ENCODE measurements at places on chromosomes 2 and 18.

DNA sequence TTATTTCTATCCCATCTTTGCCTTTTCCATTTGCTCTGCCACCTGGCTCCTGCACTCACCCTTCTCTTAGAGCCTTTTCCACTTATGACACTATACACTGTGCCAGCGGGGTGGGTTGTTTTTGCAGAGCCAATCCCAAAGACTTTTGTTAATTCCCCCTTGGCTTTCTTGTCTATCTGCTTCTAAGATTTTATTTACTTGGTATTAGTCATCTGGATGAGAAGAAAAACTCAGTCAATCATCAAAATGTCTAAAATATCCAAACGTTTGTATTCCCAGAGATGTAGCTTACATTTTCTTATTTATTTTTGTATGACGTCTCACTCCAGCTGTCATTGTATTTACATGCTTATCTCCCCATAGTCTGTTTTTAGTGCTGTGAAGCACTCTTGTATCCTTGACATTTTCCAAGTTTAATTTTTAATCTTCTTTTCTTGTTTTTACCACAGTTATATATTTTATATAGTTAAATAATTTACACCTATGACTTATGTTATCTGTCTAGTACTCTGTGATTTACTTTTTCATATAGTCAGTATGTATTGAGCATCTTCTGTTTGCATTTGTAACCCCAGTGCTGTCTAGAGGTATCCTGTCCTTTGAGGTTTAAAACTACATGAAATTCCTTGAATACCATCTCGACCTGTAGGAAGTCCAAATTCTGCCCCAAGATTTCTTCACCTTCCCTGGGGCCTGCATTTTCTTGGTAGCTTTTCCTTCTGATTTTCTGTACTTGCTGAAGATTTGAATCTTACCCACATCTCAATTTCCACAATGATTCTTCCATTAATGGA, 55.1 kb downstream of the COL4A3 start:
- DNase-seq: no peak

DNA sequence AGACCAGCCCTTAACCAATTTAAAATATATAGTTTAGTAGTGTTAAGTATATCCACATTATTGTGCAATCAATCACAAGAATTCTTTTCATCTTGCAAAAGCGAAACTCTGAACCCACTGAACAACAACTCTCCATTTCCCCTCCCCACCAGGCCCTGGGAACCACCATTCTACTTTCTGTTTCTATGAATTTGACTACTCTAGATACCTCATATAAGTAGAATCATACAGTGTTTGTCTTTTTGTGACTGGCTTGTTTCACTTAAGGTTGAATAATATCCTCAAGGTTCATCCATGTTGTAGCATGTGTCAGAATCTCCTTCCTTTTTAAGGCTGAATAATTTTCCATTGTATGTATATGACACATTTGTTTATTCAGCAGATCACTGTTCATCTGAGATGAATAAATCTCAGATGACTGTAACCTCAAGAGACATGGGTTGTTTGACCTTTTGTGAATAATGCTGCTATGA, 8.1 kb upstream of the SOS1 start:
- no peak for DNase-seq

DNA sequence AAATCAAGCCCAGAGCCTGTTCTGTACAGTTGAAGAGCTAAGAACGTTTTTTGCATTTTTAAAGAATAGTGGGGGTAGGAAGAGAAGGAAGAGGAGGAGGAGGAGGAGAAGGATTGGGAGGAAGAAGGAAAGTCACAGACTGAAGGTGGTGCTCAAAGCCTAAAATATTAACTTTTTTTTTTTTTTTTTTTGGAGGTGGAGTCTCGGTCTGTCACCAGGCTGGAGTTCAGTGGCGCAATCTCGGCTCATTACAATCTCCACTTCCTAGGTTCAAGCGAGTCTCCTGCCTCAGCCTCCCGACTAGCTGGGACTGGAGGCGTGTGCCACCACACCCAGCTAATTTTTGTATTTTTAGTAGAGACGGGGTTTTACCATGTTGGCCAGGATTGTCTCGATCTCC, 18.3 kb upstream of the KLHL29 start:
- no peak for DNase-seq

DNA sequence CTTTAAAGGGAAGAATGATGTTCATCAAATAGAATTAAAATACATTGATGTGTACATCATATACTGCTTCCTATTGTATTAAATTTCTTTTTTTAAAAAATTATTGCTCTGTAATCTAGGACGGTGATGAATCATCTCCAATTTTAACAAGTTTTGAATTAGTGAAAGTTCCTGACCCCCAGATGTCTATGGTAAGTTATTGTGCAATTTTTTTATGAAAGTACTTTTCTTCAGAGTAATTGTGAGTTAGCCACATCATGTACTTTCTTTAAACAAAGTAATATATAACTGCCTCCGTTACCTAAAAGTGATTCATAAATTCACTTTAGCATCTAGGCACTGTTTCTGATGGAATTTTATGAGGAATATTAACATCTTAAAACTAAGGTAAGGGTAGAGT, 38.1 kb downstream of the PIK3C3 start:
- no peak for DNase-seq

- no peak for DNase-seq
Measured at GRCh38 chr2:101722864-101723263, 25.4 kb downstream of the MAP4K4 start.

DNA sequence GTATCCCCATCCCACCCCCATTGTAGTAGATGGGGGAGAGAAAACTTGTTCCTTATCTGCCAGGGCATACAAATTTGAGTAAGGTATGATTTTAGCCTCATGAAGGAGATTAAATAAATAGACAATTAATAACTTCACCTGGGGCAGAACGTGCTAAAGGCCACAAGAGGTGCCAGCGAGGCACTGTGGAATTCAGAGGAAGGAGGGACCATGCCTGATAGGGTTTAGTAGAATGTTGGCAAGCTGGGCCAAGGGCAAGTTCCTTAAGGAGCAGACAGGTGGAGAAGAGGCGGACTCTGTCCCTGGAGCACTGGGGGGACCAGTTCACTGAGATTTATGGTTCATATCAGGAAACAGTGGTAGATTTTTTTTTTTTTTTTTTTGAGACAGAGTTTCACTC, 22.5 kb downstream of the STAMBP start:
- no peak for DNase-seq

DNA sequence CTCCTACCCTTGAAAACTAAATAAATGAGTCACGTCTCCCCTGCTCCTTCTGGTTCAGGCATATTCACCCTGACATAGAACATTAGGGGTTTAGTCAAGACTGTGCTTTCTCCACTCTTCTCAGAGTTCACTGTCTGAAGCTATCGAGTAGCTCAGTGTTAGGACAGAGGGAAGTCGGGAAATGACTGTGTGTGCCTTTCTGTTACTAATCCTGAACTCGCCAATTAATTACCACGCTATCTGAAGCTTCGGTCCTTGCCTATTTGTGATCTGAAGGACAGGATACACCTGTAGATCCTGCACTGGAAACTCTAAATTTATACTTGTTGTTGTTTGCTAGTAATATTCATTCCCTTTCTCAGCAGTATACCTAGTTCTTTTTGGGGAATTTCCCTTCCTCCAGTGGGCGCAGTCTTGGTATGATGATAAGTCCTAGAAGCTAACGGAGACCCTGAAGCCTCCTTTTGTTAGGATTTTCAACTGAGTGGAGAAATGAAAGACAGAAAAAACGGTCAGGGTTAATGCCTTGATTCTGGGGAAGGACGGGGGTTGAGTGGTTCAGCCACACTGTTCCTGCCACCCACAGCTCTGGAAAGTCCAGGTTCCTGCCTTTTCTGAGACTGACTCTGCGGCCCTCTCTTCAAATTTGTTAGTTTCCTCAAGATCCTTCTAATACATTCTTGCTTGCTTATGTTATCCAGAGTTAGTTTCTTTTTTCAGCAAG, 218.0 kb downstream of the DLGAP1 start:
- DNase-seq: no peak

DNA sequence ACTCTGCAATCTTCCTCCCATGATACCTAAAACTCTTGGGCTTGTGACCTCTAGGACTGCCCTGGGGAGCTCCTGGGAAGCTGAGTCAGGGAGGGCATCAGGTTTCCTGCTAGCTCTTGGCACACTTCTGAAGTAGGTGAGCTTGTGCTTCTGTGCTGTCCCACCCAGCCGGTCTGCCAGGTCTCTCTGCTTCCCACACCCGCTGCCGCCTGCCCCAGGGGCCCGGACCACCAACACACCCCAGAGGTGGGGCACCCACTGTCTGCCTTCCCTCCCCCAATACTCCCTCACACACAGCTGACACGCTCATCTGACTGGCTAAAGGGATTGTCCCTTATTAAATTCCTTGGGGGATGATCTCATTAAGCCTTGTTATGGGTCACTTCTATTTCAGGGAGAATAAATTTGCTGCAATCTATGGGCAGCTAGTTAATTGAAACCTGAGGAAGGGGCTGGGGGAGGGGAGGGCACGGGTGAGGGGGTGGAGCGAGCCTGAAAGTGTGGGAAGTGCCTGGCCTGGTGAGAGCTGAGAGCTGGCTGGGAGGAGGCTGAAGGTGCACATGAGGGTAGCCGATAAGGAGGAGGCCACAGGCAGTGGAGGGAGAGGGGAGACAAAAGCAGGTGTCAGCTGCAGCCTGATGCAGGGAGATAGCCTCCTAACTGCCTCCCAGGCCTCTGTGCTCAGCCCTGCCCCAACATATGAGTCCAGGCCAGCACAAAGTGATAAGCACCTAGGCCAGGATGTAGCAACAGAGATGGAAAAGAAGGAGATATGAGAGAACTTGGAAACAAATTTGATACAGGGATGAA, 48.8 kb downstream of the HAUS1 start:
- DNase-seq: no peak

DNA sequence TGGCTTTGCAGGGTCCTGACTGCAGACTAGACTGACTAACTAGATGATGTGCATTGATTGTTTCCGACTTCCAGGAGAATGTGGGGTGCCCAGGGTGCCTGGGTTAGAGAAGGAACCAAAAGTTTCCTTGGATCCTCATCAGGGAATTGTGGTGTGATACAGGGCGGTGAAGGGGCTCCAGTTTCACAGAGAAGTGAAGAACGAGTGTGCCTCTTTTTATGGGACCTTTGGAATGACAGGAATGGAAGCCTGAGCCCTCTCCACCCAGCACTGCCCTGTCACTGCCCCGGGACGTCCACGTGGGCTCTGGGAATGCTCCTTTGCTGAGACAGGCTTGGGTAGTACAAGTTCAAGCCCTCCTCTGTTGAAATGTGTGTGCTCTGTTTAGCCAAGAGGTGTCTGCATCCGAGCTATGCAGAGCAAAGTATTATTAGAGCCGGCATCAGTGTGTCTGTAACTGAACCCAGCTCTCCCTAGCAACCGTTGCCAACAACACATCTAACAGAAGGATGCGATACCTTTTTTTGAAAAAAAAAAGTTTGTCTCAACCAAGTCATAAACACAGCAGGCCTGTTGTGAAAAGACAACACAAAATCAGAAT, 183.6 kb downstream of the SMAD7 start:
- no peak for DNase-seq

- DNase-seq: no peak
Measured at GRCh38 chr2:19574778-19575260, 216.4 kb upstream of the OSR1 start.
